T-helper 17 cell (primary cell): ENCODE measurements at places on chromosomes 2 and 18. TPM values are rescaled to one million over a fixed set of nuclear protein-coding genes. Genes with fewer than 3 reads are reported as not detected.

CD207 gene
- total RNA-seq: not detected

STAT4 gene
- 128 TPM for total RNA-seq

NDC80 gene
- 8.2 TPM for total RNA-seq

SLC11A1 gene
- 23.9 TPM for total RNA-seq

ORC2 gene
- 28.7 TPM for total RNA-seq

GREB1 gene
- total RNA-seq: 0.15 TPM

ATP6V1C2 gene
- not detected for total RNA-seq

AGXT gene
- not detected for total RNA-seq

NEDD4L gene
- 22.4 TPM for total RNA-seq

CXCR4 gene
- 1,429 TPM for total RNA-seq

DSC1 gene
- total RNA-seq: 0.15 TPM

RSAD2 gene
- 4.1 TPM for total RNA-seq

LHCGR gene
- total RNA-seq: not detected

ZNF892 gene
- total RNA-seq: 2.0 TPM
